ENCODE measurements at places on chromosomes 1 and 21.

DNA sequence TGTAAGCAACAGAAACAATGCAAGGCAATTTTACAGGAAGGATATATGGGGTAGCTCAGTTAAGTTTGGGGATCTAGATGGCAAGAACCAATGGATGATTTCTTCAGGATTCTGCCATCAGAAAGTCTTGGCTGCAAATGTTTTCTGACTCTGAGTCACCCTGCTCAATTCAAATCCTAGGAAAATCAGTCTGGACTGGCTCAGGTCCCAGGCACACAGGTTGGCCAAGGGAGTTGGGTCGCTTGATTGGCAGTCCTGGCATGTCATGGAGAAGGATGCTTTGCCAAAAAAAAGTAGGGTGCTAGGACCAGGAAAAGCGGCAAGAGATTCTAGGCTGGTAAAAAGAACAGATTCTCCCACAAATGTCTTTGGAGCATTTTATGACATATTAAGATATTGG is 28.9 kb upstream of the S1PR1 start:
- DNase-seq = no peak

GRCh38 chr1:168498956-168499687 is 44.7 kb downstream of the XCL2 start:
- DNase-seq = no peak

DNA sequence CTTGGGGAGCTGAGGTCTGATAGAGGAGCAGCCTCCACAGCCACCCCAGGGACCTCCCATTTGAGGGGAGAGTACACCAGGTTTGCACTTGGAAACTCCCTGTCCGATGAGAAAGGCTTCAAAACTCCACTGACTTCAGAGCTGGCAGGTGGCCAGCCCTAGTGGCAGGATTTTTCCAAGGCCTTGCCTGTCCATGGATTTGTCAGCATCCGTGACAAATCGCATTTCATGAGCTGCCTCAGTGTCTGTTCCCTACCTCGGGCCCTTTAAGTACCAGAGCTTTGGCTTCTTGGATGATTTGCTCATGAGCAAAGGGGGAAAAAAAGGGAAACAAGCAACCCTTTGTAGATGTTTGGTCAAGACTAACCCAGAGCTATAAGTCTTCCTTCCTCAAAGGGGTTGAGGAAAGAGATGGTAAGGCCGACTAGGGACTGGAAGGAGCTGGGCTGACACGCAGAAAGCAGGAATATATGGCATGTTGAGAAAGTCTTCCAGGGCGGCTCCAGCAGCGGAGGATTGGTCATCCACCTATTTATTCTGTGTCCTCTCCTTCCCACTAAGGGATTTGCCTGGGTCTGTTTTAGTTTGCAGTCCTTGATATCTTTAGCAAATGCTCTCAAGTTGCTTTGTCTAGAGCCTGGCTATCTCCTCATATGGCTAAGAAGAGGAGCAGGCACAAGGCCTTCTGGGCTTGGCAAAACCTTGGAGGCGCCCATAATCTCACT is 2.7 kb upstream of the HSPG2 start:
- peak; percentile 87 for DNase-seq

DNA sequence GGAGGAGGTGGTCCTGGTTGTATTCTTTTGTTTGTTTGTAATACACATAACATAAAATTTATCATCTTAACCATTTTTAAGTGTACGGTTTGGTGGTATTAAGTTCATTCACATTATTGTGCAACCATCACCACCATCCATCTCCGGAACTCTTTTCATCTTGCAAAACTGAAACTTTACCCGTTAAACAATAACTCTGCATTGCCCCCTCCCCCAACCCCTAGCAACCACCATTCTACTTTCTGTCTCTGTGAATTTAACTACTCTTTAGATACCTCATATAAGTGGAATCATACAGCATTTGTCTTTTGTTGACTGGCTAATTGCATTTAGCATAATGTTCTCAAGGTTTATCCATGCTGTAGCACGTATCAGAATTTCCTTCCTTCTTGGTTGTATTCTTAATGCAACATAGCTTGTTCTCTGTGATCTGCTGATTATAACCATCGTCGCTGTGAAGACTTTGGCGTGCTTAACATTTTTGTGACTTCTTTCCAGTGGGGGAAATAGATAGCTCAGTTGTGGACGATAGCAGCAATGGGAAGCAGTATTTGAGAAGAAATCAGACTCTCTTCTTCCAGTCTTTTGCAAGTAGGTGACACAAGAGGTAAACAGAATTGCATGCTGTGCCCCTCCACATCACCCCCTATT is 117.5 kb upstream of the HOOK1 start:
- DNase-seq = no peak

GRCh38 chr1:41110736-41111135 is 89.2 kb upstream of the SLFNL1 start:
- peak; percentile 29 for DNase-seq

DNA sequence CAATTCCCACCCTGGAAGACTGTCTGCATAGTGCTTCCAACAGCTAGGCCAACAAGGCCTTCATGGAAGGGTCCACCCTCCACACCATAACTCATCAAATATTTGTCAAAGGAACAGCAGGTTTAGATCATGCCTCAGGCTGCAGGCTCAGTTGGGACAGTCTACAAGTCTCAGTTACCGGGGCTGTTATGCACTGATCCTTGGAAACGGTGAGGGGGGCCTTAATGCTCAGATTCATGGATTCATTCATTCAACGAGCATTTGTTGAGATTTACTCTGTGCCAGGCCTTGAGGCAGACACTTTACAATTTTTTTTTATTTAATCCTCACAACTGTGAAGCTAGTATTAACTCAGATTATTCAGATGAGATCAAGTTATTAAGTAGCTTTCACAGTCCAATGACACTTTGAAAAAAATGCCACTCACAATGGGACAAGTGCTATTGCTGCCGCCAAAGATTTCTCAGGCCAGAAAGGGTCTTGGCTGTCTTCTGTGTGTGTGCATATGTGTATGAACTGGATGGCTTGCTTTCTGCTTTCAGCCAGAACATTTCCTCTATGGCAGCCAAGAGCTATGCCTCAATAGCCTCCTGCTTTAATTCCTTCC is 8.9 kb upstream of the C1orf216 start:
- no peak for DNase-seq

DNA sequence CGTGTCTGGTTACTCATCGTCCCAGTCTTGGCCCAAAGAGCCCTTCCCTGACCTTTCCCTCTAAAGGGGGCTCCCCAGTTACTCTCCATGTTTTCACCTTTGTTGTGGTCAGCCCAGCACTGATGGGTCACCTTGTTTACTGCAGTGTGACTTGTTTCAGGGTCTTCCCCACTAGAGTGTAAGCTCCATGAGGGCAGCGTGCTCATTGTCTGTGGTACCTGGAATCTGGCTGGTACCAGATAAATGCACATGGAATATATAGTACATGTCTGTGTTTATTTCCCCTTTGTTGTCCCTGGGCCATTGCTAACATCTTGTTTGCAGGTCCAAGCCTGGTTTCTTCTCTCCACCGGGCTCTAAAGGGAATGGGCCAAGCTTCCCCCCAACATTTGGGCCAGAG is 22.7 kb upstream of the TENT5B start:
- no peak for DNase-seq

GRCh38 chr1:230495891-230496385 is 69.8 kb upstream of the PGBD5 start:
- no peak for DNase-seq

- no peak for DNase-seq
Measured at GRCh38 chr1:54271341-54271740, 71.4 kb downstream of the MRPL37 start.

DNA sequence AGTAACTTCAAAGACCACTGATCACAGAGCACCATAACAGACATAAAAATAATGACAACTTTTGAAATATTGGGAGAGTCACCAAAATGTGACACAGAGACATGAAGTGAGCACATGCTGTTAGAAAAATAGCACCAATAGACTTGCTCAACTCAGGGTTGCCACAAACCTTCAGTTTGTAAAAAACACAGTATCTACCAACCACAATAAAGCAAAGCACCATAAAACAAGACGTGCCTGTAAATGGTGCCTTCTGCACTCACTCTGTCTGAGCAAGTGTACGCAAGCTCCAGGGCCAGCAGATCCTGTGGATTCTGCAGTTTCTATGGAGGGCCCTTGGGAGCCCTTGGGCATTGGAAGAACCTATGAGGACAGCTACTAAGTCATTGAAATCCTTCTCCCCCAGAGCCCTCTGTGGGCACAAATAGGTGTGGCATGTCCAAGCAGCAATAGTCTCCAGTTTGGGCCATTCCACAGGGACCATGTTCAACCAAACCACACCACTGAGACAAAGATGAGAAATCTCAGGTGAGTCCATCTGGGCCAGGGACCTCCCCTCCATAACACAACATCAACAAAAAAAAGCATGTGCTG is 116.9 kb upstream of the RAB4A start:
- no peak for DNase-seq

- DNase-seq = no peak
Measured at GRCh38 chr1:205481218-205481617, 23.3 kb upstream of the CDK18 start.

DNA sequence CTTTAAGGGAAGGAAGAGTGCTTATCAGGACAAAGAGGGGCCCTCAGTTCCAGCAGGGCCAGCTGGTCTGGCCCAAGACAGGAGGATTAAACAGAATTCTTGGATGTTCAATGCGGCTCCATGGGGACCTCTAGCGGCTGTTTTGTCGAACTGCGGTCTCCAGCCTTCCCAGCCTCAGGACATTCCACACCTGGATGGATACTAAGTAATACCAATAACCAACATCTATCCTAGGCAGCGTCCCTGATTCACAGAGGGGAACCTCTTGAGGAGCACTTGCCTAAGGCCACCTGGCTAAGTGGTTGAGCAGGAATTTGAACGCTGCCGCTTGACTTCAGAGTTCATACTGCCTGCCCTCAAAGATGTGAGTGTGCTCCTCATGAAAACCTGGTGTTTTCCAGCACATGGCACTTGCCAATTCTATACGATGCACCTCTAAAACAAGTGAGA is 15.5 kb upstream of the CD247 start:
- DNase-seq = peak; percentile 37

GRCh38 chr1:41780322-41780721 is 138.4 kb downstream of the HIVEP3 start:
- DNase-seq = no peak

GRCh38 chr1:33012165-33012564 is 24.5 kb downstream of the AK2 start:
- no peak for DNase-seq

- no peak for DNase-seq
Measured at GRCh38 chr1:235990330-235990795, 74.5 kb downstream of the NID1 start.

- no peak for DNase-seq
Measured at GRCh38 chr1:115669002-115669673, 27.4 kb downstream of the VANGL1 start.

- no peak for DNase-seq
Measured at GRCh38 chr1:184870319-184870718, 104.0 kb downstream of the NIBAN1 start.
